ENCODE measurements at places on chromosomes 6 and 20.

DNA sequence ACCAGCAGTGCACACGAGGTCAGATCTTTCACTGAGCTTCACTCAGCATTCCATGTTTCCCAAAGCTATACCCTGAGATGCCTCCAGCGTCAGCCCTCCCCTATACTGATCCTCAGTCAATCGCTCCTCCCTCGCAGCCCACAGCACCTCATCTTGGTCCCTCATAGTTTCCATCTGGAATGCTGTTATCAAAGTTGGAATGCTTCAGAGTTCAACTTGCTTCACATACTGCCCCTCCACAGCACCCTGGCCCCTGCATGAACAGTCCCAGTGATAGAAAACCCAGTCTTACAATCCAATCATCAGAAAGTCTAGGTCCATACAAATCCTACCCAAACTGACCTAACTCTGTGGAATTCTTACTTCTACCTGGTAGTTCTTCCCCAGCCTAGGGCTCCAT, 20.0 kb downstream of the SPAG4 start:
- DNase-seq: no peak

DNA sequence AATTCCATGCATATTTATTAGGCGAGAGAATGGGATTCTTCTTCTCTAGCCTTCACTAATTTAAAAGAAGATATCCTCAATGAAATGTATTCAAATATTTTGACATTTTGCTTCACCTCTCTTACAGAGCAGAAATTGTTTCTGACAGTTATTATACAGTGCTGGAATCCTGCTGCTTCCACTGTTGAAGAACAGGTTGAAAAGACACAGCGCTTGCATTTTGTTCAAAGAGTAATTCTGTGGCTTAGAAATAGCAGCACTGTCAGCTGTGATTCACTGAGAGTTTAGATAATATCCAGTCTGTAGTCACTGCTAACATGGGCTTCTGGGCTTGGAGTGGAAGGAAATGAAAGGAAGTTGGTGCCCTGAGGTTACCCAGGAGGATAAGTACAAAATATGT, 117.1 kb upstream of the FBXL4 start:
- DNase-seq: no peak

DNA sequence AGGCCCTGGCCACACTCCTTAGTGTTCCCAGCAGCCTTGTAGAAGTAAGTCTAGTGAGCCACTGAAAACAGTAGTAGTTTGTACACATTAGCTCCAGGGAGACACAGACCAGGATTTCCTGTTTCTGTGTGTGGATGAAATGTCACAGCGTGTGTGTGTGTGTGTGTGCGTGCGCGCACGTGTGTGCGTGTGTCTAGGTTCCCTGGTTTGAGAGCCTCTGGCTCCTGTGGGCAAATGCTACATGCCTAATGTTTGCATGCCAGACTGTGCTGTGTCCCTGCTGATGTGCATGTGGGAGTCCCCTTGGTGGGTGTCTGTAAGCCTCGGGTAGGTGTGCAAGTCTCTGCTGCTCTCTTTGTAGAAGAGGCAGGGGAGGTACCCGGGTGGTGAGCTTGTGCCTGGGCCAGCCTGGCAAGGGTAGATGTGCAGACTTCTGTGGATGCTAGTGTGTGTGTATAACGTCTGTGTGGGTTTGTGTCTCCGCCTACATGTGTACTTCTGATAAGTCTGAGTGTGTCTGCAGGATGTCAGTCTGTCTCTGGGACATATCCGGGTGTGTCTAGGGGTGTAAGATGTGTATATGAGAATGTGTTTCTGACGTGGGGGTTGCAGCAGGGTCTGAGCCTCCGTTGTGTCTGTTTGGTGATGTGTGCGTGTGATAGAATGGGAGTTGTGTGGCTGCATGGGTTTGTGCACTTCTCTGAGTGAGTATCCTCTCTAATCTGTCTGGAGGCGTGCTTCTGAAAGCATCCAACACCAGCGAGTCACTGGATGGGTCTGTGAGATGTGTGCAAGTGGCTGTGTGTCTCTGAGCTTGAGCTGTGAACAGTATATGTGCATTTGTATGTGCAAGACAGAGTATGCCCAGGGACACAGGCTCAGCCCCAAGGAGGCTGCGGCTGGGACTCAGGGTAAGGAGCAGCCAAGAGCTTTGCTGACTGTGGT, 19.0 kb upstream of the TLDC2 start:
- DNase-seq: peak; percentile 28

DNA sequence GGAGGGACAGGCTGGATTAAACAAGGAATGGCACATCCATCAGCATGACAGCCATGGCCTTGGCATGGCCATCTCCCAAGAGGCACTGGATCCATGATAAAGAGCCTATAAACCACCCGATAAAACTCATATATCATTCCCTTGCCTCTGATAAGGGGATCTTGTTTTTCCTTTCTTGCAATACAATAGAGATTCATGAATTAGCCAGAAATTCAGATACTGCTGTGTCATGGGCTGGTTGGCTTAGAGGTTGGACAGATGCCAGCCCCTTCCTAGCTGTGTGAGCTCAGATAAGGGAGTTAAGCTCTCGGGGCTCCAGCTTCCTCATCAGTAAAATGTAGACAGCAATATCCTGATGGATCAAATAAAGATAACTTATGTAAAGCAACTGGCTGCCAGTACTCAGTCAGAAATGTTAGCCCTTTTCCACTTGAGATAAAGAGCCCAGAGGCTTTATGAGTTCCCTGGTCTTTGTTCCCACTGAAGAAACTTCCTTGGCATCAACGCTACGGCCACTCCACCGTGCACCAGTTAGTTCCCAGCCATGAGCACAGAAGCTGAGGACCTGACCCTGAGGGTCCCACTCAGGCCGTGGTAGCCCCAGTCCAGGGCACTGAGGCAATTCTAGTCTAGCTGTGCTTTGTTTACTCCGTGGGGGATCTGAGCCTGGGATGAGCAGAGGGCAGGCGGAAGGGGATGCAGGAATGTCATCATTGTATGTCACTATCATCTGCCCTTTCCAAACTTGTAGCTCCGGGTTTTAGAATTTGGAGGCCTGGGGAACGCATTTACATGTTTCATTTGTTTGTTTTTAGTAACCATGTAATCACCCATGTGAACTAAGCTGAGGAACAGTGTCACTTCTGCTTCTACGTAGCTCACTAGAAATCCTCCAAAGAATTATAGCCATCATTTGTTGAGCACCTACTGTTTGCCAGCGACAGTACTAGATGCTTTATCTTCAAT, 67.2 kb upstream of the TBC1D7 start:
- DNase-seq: peak; percentile 99

DNA sequence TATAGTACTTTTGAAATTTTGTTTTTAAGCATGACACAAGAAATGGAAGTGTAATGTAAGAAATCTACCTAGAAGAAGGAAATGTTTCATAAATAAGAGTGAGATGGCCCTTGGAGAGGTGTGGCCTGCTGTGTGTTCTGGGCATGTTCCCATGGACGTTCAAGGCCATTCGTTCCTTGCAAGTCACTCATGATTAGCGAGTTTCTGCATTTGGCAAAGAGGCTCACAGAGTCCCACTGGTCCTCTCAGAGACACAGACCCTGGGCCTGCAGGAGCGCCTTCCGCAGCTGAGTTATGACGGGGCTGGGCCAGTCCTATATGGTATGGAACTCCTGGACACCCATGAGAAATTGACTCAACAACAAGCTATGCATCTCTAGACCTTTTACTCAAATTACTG, 7.2 kb downstream of the THBS2 start:
- no peak for DNase-seq

GRCh38 chr20:33463332-33464101, 20.0 kb upstream of the SNTA1 start:
- DNase-seq: no peak

DNA sequence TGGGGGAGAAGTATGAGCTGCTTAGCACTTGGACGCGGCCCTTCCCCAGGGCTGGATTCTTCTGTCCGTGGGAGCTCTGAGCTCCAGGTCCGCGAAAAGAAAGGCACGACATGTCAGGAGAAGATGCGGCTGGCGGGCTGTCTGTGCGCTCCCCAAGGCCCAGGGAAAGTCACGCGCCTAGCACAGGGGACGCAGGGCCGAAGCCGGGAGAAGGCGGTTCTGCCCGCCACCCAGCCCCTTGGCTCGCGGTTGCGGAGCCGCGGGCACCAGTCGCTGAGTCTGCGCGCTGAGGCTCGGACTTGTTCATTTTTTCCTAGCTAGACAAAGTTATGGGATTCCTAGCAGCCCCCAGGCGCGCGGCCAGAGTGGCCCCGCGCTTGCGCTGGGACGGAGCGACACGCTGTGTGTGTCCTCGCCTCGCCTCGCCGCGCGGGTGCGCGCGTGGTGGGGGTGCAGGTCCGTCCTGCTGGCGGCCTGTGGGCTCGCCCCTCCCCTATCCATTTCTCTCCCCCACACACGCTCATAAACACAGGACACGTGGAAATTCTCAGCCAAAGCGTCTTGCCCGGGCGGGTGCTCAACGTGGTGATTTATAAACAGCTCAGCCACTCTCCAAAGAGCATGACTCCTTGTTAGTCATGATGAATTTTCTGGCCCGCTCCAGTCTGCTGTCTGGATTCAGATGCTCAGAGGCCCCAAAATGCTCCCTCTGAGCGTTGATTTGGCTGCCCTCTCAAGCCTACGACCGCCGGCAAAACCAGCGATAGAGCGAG, 1.9 kb upstream of the POU3F2 start:
- peak; percentile 38 for DNase-seq

GRCh38 chr20:2102585-2103460, 1.2 kb downstream of the STK35 start:
- DNase-seq: peak; percentile 92

DNA sequence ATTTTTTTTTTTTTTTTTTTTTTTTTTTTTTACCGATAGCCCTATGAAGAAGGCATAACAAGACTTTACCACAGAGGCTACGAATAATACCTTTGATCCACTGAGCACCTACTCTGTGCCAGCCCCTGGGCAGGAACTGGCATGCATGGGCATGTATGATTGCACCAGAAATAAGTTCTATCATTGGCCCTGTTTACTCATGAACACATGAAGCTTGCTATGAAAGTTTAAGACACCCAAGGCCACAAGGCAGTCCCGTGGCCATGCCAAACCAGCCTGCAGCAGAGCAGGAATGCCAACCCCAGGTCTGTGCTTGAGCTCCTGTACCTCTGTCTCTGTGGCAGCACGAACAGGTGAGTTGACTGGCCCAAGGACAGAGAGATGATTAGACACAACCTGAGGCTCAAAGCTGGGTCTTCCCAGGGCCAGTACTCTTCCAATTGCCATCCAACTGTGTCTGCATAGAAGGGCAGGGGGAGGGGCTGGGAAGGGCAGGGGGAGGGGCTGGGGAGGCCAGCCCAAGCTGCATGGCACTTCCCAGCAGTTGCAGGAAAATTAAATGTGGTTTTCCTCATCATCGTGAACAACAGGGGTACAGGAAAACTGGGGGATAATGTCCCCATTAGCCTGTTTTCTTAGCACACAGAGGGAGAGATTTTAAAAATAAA, 63.5 kb downstream of the LRFN2 start:
- no peak for DNase-seq

DNA sequence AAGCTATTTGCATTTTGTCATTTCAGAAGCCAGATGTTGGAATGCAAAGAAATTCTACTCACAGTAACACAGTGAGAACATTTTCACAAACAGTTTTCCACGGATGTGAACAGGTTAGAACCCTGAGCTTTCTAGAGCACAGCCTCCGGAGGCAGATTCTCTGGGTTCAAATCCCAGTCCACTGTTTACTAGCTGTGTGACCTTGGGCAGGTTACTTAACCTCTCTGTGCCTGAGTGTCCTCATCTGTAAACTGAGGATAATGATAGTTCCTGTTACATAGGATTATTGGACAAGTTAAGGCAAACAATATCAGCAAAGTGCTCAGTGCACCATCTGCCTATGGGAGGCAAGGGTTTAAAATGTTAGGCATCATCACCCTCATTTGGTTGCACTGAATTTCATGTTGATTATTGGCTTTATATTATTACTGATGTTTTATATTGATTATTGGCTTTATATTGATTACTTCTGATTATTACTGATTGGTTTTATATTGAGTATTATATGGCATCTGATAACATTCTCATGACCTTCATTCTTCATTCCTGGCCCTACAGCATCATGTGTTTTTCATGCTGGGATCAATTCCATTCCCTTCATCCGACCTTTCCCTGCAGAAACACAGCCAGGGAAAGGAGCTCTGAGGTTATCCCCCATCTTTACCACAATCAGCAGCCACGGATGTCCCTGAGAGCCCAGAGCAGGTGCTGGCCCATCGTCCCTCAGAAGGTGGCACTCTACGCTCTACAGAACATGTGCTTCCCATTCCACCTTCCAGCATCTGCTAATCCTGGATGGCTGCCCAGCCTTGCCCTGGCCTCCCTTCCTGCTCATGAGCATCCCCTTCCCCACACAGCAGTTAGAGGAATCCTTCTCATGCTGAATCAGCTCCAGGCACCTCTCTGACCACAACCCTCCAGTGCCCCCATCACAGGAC, 283.1 kb downstream of the PREX1 start:
- no peak for DNase-seq

GRCh38 chr20:63290677-63291472, 2.1 kb upstream of the COL20A1 start:
- peak; percentile 40 for DNase-seq

GRCh38 chr6:144364782-144365181, 79.6 kb downstream of the UTRN start:
- DNase-seq: no peak

GRCh38 chr6:35496036-35496840, 641 bp downstream of the TEAD3 start:
- peak; percentile 40 for DNase-seq

- DNase-seq: peak; percentile 51
Measured at GRCh38 chr20:37392441-37393195, 46.7 kb downstream of the SRC start.

DNA sequence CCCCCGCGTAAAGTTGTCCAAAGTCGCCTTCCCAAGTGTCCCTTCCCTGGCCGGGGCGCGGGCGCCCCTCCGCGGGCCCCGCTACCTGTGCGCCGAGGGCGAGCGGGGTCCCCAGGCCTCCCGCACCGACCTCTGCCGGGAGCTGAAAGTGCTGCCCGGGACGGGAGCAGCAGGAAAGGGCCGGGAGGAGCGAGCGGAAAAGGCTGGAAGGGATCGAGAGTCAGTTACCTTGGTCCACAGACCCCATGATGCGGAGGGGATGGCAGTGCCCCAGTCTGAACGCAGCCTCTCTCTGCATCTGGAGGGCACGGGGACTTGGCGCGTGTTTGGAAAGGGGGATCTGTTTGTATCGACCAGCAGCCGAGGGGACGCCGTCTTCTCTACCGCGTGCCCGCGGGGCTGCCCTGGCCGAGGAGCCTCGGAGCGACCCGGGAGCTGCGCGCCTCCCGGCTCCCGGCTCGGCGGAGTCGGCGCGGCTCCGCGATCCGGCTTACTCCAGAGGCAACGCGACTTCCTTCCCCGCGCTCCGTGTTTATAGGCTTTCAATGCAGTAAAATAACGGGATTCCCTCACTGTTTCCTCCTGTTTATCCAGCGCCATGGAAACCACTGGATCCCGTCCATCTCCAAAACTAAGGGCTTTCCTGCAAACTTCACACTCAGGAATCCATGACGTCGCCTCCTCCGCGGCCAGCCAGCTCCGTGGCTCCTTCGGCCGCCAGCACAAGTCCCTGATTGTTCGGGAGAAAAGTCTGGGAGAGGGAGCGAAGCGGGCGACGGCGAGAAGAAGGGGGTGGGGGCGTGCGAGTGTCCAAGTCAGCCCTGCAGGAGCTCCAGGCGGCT, 20.0 kb upstream of the NFATC2 start:
- DNase-seq: peak; percentile 35

All from erythroblast (primary cell).